ENCODE measurements at places on chromosomes 16 and 17. TPM values are rescaled to one million over a fixed set of nuclear protein-coding genes. Genes with fewer than 3 reads are reported as not detected.

DNA sequence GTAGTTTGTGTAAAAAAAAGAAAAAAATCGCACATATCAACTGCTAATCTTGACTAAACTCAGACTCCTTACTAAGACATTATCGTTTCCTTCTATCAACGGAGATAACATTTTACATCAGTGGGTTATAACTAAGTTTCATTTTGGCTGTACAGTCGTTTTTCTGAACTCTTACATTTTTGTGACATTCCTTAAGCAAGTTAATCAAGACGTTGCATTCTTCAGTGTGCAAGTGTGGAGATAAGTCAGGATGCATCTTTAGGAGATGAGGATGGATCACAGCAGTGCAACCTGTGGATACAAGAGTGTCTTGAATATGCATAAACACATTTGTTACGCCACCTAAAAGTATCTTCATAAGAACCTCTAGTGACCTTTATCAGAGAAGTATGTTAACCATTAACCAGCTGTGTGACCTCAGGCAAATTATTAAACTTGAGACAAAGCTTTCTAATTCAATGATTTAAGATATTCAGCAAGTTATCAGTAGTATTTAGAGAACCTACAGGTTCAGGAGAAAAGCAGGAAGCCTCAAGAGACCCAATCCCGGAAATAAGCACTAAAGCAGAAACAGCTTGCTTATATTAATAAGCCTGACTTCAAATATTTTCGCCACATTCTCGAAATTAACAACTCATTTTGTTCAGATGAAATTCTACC is 9.4 kb downstream of the CMC2 start:
- no peak for ATAC-seq

GRCh38 chr16:8676160-8676547 is 1.7 kb downstream of the ABAT start:
- no peak for ATAC-seq

- ATAC-seq: no peak
Measured at GRCh38 chr16:10566613-10567012, 13.8 kb downstream of the EMP2 start.

- no peak for ATAC-seq
Measured at GRCh38 chr17:66941249-66941648, 23.3 kb upstream of the CACNG4 start.

Gene PIRT
- 28.4 TPM for total RNA-seq

- ATAC-seq: no peak
Measured at GRCh38 chr16:22634954-22635353, 124.3 kb downstream of the NPIPB5 start.
